A549 (cell line): ENCODE measurements at places on chromosomes 3 and 15.

DNA sequence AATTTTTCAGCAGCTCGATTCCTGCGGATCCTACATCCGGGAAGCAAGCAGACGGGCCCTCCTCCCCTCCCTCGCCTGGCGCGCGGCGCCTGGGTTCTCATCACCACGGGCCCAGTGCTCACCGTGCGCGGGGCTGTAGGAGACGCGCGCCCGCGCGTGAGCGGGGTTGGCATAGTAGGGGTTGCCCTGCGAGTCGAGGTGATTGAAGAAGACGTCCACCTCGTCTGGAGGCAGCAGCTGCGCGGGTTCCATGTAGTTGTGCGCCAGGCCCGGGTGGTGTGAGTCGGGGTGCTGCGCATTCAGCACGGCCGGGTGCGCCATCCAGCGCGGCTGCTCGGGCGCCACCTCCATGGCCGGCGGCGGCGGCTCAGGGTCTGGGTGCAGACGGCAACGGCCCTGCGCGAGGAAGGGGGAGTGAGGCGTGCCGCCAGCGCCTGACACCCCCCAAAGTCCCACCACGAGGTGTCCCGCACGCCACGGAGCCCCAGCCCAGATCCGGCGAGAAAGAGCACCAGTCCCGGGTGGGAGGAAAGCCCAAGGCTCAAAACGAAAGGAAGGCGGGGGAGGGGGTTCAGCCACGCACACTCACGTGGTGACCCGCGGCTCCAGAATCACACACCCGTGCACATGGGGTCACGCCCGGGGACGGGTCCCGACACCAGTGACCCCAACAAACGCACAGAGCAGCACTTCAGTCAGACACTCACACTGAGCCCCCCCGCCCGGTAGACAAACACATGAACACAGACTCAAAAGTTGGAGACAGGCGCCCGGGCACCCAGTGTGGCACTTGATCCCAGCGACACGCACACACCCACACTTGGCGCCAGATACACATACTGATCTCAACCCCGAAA, 6.1 kb downstream of the GATA2 start:
- peak; percentile 22 for DNase-seq

GRCh38 chr3:113070681-113071113, 79.9 kb downstream of the GTPBP8 start:
- peak; percentile 54 for DNase-seq

DNA sequence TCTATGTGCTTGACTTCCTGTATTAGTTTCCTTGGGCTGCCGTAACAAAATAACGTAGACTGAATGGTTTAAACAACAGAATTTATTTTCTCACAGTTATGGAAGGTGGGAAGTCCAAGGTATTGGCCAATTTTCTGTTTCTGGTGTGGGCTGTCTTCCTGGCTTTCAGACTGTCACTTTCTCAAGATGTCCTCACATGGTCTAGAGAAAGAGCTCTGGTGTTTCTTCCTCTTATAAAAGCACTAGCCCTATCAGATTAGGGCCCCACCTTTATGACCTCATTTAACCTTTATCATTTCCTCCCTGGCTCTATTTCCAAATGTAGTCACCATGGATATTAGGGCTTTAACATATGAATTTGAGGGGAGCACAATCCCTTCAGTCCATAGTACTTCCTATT, 54.6 kb downstream of the SPRED1 start:
- no peak for DNase-seq

- no peak for DNase-seq
Measured at GRCh38 chr15:77537006-77537405, 95.7 kb downstream of the LINGO1 start.

GRCh38 chr15:33160581-33161165, 33.8 kb downstream of the FMN1 start:
- no peak for DNase-seq

GRCh38 chr3:196995646-196996355, 27.2 kb upstream of the PIGZ start:
- no peak for DNase-seq

GRCh38 chr3:42302924-42303634, 37.1 kb upstream of the CCK start:
- no peak for DNase-seq

- no peak for DNase-seq
Measured at GRCh38 chr15:95326431-95327182, 1003.9 kb upstream of the NR2F2 start.

GRCh38 chr15:100175406-100176114, 166.2 kb downstream of the ADAMTS17 start:
- DNase-seq: no peak

DNA sequence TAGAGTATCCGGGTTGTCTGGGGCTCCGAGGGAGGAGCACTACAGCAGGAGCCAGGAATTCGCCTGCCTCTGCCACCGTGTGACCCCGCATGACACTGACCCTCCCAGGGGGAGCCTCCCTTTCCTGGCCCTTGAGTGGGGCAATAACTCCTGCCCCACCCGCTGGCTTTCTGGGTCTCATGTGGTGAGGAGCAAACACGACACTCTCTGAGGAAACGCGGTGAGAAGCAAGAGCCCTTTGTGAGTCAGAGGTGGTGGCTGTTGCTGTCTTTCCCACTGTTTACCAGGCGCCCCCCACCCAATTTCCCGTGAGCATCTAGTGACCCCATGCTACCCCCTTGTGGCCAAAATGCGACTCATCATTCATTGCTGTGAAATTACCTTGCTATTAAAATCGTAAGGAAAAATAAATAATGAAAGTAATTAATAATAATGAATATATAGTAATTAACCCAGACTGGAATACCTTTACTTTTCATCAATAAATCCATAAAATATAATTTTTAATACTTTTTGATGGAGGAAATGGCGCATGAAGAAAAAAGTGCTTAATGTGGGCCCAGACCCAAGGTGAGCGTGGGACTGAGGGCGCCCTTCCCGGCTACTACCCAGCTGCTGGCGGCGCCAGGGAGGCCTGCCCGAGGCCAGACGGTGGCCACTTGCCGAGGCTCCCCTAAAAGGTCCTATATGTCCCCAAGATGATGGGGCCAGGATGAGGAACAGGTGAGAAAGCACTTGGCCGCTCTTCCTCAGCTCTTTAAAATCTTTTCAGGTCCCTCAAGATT, 29.3 kb downstream of the CCNL1 start:
- DNase-seq: peak; percentile 85

- no peak for DNase-seq
Measured at GRCh38 chr3:126423191-126424038, 28.7 kb downstream of the CFAP100 start.

DNA sequence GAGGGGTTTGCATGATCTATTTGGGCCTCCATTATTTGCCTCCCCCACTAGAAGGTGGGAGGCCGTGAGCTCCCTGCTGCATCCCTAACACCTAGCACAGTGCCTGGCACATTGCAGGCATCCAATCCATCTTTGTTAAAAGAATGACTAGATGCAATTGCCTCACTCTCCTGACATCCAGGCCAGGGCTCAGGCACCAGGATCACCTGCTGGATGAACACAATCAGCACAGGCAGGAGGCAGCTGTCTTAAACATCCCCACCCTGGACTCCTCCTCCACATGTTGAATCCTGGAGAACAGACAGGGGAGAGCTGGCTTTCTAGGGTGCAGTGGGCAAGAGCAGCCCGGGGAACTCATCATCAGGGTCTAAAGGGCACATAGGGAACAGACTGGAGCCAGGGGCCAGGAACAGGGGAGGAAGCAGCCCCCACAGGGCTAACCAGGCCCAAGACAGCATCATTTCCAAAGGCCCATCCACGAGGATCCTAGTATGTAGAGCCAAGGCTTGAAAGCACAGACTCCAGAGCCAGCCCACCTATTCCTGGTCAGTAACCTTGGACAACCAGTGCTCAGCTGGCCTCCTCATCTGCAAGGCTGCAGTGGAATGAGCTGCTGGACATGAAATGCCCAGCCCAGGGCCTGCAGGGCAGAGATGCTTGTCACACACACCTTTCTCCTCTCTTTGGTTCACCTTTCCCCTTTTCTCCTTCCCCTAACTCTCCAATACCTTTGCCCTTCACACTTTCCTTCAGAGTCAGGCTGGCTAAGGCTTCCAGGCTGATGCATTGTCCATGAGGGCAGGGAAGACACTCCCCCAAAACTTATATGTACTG, 254.4 kb upstream of the TLE3 start:
- no peak for DNase-seq

- no peak for DNase-seq
Measured at GRCh38 chr3:140766465-140766864, 88.6 kb downstream of the TRIM42 start.

DNA sequence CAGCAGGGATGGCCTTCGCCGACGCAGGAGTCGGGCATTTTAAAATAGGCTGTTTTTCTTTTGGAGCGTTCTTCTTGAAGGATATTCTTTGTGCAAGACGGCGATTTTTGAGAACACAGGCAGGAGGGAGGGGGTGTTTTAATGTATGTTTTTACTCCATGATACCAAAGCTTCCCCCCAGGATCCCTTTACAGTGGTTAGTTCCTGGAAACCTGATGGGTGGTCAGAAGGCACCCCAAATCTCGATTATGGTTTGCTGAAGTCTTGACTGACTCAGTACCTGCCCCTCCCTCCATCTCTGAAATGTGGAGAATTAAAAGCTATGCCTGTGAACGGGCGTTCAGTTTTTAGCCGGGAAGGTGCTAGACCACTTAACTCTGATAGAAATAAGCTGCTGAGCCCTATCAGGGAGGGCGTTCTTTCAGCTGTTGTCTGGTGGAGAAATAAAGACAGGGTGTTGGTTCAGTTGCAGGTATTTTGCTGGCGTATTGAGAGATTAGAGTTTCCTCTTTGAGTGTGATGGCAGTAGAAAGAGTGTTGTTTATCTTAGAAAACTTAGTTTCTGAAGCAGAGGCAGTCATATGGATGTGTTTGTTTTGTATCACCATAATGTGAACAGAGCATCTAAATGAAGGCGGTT, 3.4 kb downstream of the IGF1R start:
- DNase-seq: no peak

- no peak for DNase-seq
Measured at GRCh38 chr3:86723433-86723832, 267.5 kb downstream of the VGLL3 start.

- no peak for DNase-seq
Measured at GRCh38 chr15:94858011-94858410, 626.6 kb downstream of the MCTP2 start.

- no peak for DNase-seq
Measured at GRCh38 chr15:73709686-73710085, 25.5 kb downstream of the CD276 start.

GRCh38 chr3:119195911-119196310, 22.5 kb downstream of the UPK1B start:
- peak; percentile 60 for DNase-seq

DNA sequence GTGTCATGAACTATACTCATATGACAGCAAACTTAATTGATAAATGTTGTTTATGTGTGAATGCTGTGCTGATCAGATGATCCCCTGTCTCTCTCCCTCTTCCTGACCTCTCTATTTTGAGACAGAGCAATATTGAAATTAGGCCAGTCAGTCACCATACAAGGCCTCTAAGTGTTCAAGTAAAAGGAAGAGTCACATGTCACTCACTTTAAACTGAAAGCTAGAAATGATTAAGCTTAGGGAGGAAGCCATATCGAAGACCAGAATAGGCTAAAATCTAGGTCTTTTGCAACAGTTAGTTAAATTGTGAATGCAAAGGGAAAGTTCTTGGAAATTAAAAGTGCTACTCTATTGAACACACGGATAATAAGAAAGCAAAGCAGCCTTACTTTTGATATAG, 498.6 kb downstream of the ZPLD1 start:
- no peak for DNase-seq

- DNase-seq: peak; percentile 48
Measured at GRCh38 chr3:49723296-49723627, 489 bp downstream of the GMPPB start.

DNA sequence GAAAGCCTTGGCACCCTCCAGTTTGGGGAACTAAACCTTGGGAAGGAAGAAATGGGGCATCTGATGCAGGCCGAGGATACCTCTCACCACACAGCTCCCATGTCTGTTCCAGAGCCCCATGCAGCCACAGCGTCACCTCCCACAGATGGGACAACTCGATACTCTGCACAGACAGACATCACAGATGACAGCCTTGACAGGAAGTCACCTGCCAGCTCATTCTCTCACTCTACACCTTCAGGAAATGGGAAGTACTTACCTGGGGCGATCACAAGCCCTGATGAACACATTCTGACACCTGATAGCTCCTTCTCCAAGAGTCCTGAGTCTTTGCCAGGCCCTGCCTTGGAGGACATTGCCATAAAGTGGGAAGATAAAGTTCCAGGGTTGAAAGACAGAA, 7.7 kb downstream of the MAP1A start:
- DNase-seq: no peak

- no peak for DNase-seq
Measured at GRCh38 chr15:51706291-51706690, 25.0 kb downstream of the SCG3 start.

GRCh38 chr15:57382215-57382614, 5.9 kb downstream of the CGNL1 start:
- no peak for DNase-seq

DNA sequence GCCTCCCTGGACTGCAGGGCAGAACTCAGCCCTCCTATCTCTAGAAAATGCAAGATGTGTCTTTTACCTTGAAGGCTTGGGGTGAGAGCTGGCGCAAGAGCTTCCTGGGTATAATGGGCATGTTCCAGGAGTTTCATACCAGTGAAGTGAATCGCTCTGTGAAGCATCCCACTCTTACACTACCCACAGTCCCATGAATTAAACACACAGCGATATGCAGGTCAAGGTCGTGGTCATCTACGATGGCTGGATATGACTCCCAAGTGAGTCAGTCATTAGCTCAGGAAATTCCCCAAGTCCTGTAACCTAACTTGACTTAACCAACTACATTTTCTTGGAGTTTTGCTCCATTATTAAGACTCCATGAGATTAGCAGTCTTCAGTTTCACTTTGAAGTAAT, 439.7 kb downstream of the NTRK3 start:
- DNase-seq: peak; percentile 55

GRCh38 chr3:171506743-171507319, 46.6 kb upstream of the TNIK start:
- no peak for DNase-seq

DNA sequence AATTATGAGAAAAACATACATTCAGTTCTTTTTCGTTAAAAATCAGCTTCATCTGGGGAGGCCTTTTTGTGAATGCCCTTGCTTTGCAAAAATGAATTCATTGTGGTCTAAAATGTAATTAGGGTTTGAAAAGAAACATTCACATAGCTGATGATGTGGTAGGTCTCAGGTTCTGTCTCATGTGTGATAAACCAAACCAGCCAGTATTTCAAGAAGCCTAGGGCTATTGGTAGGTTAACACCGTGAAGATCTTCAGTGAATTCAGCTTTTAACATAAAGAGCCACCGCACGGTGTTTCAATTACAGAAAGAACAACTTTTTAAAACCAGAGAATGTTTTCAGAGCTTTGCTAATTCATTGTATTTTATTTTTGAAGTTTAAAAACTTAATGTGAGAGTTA, 41.9 kb downstream of the CTNNB1 start:
- DNase-seq: no peak

- no peak for DNase-seq
Measured at GRCh38 chr15:56537881-56538280, 72.9 kb upstream of the MNS1 start.

- DNase-seq: no peak
Measured at GRCh38 chr3:19425825-19426224, 277.5 kb downstream of the KCNH8 start.

DNA sequence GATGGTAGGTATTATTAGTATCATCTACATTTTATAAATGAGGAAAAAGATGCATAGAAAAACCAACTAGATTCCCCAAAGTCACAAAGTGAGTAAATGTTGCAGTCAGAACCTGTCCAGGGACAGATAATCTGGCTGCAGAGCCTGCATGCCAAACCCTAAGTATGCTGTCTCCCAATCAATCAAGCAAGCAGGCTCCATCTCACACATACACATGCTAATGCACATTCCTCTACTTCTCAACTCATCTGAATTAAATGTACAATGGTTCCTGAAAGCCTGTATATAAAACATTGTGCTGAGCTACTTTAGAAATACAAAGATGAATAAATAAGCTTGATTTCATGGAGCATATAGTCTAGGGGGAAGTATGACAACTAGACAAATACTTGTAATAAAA, 101.0 kb downstream of the CBLB start:
- no peak for DNase-seq
